ENCODE measurements at places on chromosomes 7 and 10.

DNA sequence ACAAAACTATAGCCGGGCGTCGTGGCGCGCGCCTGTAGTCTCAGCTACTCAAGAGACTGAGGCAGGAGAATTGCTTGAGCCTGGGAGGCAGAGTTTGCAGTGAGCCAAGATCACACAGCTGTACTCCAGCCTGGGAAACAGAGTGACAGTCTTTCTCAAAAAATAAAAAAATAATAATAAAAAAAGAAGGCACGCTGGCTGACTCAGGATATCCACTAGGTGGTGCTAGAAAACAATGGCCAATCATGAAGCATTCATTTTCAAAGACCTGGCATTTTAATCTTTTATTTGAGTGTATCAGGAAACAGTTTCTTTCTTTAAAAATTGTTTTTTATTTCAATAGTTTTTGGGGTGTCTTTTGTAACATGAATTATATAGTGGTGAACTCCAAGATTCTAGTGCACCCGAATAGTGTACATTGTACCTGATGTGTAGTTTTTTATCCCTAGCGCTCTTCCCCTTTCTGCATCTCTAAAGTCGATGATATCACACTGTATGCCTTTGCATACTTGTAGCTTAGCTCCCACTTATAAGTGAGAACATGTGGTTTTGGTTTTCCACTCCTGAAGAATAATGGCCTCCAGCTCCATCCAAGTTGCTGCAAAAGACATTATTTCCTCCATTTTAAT is 88.6 kb downstream of the LYZL1 start:
- no peak for DNase-seq

DNA sequence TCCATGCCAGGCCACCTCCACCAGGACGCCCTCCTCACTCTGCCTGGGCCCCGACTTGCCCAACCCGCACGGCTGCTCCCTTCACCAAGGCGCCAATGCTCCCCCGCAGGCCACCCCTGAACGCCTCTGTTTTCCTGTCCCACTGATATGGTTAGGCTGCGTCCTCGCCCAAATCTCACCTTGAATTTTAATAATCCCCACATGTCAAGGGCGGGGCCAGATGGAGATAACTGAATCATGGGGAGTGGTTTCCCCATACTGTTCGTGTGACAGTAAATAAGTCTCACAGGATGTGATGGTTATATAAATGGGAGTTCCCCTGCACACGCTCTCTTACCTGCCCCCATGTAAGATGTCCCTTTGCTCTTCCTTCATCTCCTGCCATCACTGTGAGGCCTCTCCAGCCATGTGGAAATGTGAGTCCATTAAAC is 29.8 kb downstream of the RSU1 start:
- DNase-seq, result no peak

DNA sequence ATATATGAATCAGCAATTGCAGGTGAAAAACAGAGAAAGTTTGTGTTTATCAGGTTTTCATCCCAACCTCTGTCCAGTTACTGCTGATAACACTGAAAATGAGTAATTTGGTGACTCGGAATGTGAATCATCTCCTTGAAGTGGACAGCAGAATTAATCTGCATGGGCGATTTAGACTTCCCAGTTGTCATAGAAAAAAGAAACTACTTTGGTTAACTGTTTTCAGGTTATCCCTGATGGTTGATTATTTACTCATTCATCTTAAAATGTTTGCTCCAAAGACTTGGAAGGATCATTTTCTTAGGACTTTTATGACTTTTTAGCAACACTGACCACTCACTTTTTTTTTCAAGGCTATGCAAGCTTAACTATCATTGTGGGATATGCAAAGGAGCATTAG is 504.1 kb upstream of the ANKRD30A start:
- DNase-seq, result no peak

GRCh38 chr7:105988276-105988675 is 25.2 kb downstream of the CDHR3 start:
- DNase-seq, result no peak

DNA sequence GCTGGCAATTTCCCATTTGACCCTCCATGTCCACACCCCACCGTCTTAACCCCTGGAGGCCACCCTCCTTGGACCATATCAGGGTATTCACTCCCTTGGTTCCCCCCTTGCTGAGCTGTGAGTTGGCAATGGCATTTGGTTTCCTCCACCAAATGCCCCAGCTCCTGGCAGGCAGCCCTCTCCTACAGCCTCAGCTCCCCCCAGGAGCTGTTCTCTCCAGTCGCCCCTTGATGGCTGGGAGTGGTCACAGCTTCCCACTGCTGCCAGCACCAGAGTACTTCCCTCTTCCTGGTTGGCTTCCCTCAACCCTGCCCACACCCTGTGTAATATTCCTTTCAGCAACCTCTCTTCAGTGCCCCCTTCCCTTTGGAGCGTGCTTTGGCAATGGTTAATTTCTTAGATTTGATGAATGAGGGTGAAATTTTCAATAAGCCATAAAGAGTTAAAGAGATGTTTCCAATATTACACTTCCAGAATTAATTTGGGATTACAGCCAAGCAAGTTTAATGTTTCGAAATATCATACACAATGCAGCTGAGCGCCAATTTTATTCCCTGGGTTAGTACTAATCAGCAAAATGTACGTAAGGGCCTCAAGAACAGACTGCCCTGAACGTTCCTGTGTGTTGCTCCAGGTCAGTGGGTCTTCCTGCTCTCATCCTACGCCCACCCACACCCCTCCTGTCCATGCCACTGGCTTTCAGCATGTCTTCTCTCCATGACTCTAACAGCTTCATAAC is 207.1 kb upstream of the NFE2L3 start:
- no peak for DNase-seq

DNA sequence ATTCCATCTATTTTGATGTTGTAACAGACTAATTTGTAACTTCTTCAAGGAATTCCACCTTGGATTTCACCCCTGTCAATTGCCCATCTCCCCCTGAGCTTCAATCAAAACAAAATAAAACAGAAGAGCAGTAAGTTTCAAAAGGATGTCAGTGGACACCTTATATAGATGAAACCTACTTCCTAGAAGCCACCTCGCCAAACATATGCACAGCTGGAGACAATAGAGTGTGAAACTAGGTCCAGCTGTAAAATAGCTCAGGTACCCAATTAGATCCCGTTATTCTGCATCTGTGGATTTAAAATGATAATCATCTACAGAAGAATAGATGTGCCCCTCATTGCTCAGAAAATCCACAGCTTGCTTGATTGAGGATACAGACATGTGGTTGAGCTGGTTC is 598.6 kb downstream of the SH2D4B start:
- DNase-seq, result no peak

GRCh38 chr7:156238366-156239133 is 402.0 kb upstream of the RNF32 start:
- no peak for DNase-seq

DNA sequence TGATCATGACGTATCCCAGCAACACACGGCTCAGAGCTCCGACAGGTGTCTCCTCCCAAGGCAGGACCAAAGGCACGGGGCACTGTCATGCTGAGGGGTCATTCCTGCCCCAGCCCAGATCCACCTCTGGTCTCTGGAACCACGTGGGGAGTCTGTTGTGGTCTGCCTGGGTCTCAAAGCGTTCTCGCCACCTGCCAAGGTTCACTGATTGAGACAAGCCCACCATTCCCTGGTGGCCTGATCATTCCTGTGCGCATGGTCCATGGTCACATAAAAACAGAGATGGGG is 83.5 kb downstream of the HIPK2 start:
- DNase-seq, result no peak
